ENCODE measurements at places on chromosomes 5 and 9.

GRCh38 chr9:138112791-138113600 lies 235.4 kb downstream of the CACNA1B start:
- DNase-seq = no peak

DNA sequence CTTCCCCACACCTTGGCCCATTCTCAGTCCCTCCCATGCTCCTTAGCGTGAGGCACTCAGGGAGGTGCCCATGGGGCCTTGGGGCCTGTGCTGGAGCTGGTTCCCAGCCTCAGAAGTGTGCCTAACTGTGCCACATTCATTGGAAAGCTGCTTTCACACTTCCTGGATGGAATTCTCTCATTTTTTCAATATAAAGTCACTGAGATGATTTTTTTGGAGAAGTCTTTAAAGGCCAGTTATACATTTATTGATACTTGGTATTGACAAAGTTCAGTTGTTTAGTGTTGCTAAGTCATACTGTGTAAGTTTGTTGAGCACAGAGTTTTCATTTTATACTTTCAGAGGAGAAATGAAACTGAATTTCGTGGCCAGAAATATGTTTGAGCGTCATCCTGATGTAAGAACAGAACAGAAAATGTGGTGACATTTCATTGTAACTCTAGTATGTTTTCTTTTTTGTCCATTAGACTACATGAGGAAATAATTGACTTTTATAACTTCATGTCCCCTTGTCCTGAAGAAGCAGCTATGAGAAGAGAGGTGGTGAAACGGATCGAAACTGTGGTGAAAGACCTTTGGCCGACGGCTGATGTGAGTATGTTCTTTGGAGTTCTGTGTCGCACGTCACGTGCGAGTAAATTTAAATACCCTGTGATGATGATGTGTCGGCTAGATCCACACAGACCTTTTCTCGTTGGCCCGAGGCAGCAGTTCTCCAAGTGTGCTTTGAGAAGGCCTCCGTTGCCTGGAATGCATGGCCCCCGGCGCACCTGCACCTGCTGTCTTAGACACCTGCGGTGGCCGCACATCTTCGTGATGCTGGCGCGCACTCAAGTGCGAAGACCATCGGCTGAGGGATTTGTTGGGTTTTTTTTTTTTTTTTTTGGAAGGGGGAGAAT lies 24.1 kb downstream of the TENT4A start:
- DNase-seq = no peak

GRCh38 chr9:17531642-17532254 lies 47.1 kb upstream of the SH3GL2 start:
- DNase-seq = no peak

DNA sequence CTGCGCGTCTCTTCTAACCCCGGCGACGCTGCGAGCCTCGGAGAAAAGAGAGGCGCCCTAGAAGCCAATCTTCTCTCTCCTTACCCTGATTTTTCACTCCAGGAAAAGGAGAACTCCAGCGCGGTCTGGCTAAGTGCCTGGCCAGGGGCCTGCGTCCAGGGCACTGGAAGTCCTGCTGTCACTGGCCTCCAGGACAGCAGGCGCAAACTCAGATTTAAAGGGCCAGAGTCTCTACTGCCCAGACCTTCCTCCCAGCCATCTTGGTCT lies 553 bp upstream of the FOXB2 start:
- DNase-seq = no peak

GRCh38 chr5:16625096-16625495 lies 8.3 kb upstream of the RETREG1 start:
- no peak for DNase-seq

DNA sequence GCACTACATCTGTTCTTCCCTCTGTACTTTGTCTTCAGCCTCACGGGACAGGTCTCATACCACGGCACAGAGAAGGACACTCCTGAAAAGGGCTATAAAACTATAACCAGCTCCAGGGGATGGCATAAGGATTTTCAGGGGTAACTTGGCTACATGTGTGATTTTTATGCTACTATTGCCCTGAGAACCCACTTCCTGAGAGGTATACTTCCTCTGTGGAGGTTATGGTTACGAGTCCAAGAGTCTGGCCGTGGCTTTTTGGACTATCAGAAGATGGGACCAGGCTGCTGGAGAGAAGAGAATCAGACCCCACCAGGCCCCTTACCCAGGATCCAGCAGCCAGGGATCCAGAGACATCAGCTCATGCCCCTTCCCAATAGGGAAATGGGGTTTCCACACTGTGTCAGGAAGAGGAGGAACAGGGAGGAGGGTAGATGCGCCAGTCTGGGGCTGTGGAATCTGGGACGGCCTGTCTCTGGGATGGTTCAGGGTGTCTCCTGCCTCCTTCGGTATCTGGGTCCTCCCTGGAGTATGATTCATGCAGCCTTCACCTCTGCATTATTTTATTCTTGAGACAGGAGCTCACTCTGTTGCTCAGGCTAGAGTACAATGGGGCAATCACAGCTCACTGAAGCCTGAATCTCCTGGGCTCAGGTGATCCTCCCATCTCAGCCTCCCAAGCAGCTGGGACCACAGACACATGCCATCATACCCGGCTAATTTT lies 29.7 kb downstream of the WHRN start:
- no peak for DNase-seq

DNA sequence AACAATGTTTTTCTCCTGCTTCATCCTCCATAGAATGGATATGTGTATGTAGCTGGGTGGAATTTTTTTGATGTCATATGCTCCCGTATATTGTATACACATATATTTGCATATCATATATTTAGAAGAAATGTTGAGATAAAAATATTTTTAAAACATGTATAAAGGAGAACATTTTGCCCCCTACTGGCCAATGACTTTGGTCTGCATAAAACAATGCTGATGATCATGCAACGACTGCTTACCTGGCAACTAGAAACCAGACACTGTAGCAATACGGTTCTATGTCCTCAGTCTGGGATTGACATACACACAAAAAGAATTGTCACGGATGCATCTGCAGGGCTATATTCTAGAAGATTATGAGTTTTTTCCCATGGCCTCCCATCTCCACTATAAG lies 503.6 kb downstream of the ELAVL2 start:
- DNase-seq = no peak

DNA sequence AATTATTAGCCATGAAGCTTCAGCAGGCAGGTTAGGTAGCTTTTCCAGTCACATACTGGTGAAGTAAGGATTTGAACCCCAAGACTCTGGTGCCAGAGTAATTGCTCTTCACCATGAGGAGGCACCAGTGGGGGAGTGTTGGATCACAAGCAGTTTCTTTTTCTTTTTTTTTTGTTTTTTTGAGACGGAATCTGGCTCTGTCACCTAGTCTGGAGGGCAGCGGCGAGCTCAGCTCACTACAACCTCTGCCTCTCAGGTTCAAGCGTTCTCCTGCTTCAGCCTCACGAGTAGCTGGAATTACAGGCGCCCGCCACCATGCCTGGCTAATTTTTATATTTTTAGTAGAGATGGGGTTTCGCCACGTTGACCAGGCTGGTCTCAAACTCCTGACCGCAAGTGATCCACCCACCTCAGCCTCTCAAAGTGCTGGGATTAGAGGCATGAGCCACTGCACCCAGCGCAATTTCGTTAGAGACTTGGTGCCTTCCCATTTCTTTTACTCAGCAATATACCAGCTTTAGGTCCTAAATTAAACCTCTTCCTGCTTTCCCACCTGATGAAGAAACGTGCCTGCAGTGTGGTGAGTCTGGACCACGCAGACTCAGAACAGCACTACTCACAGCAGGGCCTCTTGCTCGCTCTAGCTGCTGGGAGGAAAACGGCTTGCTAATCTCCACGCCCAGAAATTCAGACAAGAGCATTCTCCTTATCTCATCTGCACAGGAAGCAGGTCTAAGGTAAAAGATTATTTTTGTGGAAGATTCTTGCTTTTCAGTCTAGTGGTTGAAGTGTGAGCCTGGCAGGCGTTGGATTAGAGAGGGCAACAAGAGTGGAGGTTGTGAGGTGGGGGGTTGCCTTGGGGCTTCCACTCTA lies at the start of gene S100Z:
Gene S100Z (plus strand): TSS at position 596 of the 873 bp plus-strand sequence. CDS start 25,346 bp downstream, outside the sequence.
- DNase-seq = no peak

GRCh38 chr5:82384034-82384750 lies 106.0 kb upstream of the RPS23 start:
- DNase-seq = no peak
